A673 (cell line): ENCODE measurements at places on chromosomes 5 and 9.

GRCh38 chr9:89919171-89919681 is 314.4 kb downstream of the GADD45G start:
- DNase-seq, result no peak

DNA sequence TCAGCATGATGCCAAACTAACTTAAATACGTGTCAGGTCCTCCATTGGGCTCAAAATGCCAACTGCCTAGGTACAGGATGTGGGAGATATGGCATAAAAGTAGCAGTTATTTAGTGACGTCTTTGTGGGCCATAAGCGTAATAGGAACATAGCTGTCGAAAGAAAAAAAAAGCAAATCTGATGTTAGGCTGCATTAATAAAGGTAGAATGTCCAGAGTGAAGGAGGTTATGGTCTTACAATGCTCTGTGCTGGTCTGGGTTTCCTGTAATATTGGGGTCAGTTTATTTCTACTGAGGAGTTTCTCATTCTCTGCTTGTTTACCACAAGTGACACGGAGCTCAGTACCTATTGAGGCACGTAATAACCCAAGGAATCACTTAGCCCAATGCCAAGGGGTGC is 33.4 kb upstream of the SYNPO start:
- no peak for DNase-seq

- no peak for DNase-seq
These were observed 18.7 kb upstream of the DCAF12 start for GRCh38 chr9:34145165-34145564.

- DNase-seq, result no peak
These were observed 193.5 kb upstream of the TLX3 start for GRCh38 chr5:171115519-171115918.

- DNase-seq, result no peak
These were observed 172.2 kb downstream of the COL23A1 start for GRCh38 chr5:178418031-178418430.

DNA sequence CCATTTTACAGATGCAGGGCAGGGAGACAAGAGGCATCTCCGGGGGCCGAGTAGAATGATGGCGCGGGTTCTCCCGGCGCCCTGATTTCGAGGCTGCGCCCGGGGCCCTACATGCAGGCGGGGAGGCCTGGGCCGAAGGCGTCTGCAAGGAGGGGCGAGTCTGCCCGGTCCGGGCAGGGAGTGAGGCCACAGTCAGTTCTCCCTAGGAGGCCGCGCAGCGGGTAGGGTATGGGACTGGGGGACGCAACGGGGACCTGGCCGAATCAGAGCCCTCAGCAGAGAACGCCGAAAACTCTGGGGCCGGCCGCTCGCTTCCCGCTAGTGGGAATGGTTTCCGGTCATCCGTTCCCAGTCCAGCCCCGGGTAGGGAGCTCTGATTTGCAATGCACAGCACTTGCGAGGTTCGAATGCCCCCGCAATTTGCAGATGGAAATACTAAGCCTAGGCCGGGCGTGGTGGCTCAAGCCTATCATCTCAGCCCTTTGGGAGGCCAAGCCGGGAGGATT is 6.4 kb downstream of the TLX3 start:
- no peak for DNase-seq

DNA sequence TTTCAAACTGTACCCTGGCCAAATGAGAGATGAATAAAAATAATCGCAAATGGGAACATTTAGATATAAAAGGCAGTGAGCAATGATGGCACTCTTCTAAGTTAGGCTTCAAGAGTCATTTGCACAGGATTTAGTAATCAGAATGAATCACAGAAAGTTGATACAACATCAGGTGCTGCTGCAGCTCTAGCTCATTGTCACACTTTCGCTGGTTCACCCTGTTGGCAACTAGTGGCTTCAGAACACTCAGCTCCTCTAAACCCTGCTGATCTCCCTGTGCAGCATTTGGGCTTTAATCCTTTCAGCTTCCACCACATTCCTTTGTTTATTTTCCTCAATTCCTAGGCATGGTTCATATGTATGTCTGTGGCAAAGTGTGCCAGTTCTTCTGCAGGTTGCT is 2071.2 kb upstream of the CDH6 start:
- DNase-seq, result no peak

GRCh38 chr9:87346061-87346665 is 151.5 kb upstream of the DAPK1 start:
- no peak for DNase-seq

- DNase-seq, result no peak
These were observed 57.3 kb upstream of the DMRT1 start for GRCh38 chr9:784202-784601.

DNA sequence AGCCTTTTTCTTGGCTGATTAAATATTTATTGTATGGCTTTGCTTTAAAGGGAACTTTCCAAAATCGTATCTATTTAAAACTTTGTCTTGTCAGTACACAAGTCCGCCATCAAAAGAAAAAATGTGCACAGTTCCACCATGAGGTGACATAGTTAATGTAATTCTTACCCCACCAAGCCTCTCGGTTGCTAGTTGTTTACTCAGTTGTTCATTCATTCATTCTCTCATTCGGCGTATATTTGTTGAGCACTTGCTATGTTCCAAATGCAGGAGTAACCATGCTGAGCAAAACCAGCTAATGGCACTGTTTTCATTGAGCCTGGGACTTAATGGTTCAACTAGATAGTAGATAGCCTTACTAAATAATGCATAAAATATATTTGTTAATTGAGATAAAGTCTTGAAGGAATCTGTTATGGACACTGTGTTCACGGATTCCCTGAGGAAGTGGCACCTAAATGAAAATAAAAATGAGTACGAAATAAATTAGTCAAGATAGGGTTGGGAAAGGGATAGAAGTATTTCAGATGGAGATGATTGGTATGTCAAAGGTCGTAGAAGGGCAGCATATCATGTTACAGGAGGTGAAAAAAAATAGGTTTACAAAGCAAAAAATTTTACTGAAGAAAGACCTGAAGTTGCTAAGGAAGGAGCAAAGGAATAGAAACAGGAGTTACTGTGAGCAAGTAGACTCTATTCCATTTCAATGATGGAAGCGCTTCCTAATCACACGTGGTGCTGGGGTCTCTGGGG is 1.5 kb downstream of the DCAF10 start:
- no peak for DNase-seq

- no peak for DNase-seq
These were observed 47.6 kb downstream of the ADAMTS6 start for GRCh38 chr5:65434122-65434521.

- peak; percentile 70 for DNase-seq
These were observed 33.3 kb downstream of the KCTD16 start for GRCh38 chr5:144203750-144204596.

DNA sequence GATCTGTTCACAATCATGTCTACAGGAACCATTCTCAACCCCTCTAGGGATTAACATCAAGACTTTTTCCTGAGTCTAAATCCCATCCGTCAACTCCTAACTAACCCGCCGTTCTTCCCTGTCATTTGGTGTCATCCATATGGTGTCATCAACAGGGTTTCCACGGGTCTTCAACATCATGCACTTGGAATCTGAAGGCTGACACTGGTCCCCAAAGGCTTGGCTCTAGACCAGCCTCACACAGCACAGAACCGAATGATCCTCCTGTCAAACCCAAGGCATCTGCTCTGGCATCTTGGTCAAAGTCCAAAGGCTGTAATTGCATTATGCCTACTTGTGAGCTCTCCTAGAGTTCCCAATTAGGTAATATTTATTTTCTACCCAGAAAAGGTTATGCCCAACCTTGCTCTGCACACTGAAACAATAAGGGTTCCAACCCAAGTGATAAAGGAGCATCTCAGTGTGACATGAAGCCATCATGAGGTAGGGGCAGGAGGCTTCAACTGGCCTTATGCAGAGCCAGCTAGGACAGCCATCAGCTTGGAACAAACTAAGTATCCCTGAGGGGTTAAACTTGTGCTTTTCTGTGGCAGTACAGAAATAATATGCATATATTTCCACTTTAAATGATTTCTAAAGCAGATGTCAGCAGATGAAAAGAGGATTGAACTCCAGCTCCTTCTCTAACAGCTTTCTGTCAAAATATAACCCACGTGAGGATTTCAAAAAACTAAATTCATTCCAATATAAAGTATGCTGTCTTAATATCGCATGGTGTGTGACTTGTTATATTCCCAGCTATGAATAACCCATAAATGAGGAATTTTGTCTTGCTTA is 13.9 kb downstream of the ENC1 start:
- no peak for DNase-seq

DNA sequence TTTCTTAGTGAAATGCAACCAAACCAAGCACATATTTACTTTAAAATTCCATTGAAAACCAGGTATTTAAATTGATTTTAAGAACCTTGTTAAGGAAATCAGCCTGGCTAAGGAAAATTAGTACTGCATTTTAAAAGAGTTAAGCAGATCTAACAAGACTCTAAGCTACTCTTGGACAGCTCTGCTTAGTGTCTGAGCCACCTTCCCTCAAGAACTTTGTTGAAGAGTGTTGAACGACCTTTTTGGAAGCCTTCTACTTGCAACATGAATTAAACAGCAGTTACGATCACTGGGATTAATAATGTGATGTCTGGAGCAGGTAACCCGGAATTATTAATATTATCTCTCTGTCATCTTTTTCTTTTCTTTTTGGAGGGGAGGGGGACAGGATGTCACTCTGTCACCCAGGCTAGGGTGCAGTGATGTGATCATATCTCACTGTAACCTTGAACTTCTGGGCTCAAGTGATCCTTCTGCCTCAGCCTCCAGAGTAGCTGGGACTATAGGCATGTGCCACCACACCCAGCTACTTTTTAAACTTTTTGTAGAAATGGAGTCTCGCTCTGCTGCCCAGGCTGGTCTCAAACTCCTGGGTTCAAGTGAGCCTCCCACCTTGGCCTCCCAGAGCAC is 74.7 kb downstream of the ANKRD55 start:
- DNase-seq, result no peak

DNA sequence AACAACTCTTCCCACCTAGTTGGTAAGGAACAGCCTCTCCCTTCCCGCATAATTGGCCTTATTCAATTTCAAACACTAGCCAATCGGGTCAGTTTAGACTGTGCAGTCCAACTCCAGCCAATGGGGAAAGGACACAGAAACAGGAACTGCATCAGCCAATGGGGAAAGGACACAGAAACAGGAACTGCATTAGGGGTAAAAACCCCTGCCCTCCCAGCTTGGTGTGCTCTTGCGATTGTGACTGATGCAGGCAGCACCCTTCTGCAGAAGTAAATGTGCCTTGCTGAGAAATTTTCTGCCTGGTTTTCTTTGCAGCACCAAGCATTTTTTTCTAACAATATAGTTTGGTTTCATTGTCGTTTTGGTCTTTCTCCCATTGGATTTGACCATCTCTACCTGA is 8.5 kb upstream of the GLT6D1 start:
- no peak for DNase-seq

- DNase-seq, result peak; percentile 41
These were observed 116.5 kb downstream of the SLC1A3 start for GRCh38 chr5:36722900-36723299.

DNA sequence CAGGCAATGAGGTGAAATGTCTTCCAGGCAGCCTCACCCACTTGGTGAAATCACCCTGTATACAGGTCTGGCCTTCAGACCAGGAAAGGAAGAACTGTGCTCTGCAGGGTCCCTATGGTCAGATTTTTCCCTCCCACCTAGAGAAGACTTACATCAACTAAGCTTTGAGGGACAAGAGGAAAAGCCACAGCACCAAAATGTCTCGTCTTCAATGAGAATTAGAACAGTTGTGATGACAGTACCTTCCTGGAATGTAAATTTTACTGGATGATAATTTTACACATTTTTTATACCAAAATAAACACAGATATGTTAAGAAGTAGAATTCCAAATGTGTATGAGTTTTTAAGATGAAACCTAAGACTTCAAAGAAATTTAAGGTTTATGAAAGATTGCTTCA is 283.9 kb downstream of the SPOCK1 start:
- no peak for DNase-seq

- DNase-seq, result no peak
These were observed 10.5 kb upstream of the MYOT start for GRCh38 chr5:137856916-137857862.

- DNase-seq, result no peak
These were observed 185.0 kb downstream of the NR2F1-AS1 start for GRCh38 chr5:93395971-93396379.

- no peak for DNase-seq
These were observed 15.8 kb upstream of the SPOUT1 start for GRCh38 chr9:128845186-128845931.

DNA sequence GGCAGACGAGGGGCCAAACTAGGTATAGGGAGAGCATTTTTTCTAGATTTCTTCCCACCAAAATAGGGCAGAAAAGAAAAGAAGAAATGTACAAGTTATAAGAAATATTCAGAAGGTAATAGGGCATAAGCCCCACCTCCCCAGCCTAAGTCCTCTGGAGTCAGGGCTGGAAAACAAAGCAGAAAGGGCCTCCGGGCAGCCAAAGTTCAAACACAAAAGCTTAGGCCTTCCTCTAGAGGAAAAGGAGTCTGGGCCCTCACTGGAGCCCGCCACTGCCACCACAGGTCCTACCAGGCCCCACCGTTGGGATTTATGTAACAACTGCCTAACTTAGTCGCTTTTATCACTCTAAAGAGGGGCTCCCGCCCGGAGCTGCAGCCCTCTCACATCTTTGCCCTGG is 27.6 kb downstream of the TBC1D2 start:
- no peak for DNase-seq

GRCh38 chr9:128916204-128916603 is 4.6 kb upstream of the PHYHD1 start:
- no peak for DNase-seq
